Fibroblast of upper back skin (primary cell): ENCODE measurements at places on chromosomes 7 and 10.

- DNase-seq: peak; percentile 21
Observed at GRCh38 chr7:135802697-135803096, 54.1 kb upstream of the FAM180A start.

- no peak for DNase-seq
Observed at GRCh38 chr7:24871770-24872169, 108.2 kb downstream of the OSBPL3 start.

DNA sequence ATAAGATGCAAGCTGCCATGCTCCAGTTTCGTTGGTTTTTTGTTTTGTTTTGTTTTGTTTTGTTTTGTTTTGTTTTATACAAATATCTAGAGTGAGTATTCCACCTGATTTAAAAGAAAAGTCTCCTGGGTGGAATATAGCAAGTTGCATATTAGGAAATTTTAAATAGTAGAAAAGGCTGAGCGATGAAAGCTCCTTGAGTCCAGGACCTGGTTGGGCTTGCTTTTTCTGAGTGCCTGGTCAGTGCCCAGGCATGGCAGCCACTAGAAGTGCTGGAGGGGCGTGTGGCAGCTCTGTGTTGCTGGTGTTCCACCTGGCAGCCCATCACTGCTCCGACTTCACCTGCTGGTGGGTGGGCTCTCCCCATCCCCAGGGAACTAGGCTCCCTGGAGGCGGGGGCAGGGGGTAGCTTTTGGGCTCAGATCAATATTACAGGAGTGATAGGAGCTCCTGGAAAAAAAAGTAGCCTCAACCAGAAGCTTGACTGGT, 8.0 kb downstream of the COL17A1 start:
- no peak for DNase-seq

GRCh38 chr7:142914121-142914520, 19.4 kb downstream of the TRPV5 start:
- no peak for DNase-seq

- DNase-seq: no peak
Observed at GRCh38 chr7:139574618-139575337, 51.3 kb downstream of the CLEC2L start.

DNA sequence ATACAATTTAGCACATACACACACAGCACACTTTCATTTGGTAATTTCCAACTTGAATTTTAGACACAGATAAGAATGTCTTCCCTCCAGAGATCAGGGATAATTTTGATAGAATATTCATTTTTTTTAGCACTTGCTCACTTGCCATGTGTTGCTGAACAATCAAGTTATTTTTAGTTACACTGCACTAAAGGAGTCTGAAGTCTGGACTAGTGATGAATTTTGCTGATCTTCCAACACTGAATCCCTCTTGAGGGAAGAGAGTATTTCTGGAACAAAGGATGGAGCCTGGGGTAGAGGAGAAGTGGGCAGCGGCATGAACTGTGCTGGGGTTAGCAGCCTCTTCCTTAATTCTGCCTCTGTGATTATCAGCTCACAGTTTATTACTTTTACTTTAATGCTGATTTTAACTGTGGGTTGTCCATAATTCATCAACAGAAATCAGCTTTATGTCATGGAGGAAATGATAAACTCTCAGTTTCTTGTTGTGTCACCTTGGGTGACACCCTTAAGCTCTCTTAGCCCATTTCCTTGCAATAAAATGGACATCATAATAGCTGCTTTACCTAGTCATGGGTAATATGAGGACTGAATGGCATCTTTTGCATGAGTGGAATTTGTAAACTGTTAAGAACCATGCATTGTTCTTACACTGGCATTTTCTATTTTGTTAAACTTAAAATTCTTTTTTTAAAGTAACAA, 32.1 kb downstream of the SGPL1 start:
- peak; percentile 36 for DNase-seq

DNA sequence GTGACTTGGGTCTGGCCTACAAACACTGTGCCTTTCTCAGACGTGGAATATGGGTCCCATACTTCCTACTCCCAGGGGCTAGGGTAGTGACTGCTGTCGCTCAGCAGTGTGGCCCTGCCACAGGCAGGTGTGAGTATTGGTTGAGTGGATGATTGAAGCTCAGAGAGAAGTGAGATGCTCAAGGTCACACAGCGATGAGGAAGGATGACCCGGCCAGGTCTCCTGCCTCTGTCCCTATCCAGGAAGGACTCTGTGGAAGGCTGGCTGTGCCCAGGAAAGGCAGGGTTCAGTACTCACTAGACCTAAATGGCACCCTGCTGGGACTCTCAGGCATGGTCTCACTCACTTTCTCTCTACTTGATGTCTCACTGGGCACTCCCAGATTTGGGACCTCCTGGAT, 2.8 kb downstream of the PRF1 start:
- DNase-seq: no peak

DNA sequence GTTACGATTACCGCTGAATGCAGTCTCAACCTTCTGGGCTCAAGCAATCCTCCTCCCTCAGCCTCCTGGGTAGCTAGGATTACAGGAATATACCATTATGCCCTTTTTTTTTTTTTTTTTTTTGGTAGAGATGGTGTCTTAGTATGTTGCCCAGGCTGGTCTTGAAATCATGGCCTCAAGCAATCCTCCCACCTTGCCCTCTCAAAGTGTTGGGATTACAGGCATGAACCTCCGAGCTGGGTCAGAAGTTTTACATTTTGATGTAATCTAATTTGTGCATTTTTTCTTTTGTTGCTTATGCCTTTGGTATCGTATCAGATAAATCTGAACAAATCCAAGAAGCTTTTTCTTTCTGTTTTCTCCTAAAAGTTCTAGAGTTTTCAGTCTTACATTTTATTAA, 87.4 kb downstream of the EPC1 start:
- no peak for DNase-seq

- no peak for DNase-seq
Observed at GRCh38 chr7:31850066-31850465, 163.1 kb downstream of the PPP1R17 start.

GRCh38 chr10:51377932-51378599, 303.8 kb downstream of the PRKG1 start:
- peak; percentile 9 for DNase-seq

- no peak for DNase-seq
Observed at GRCh38 chr10:43448742-43449141, 11.8 kb downstream of the ZNF487 start.

GRCh38 chr10:91035650-91036292, 114.9 kb upstream of the ANKRD1 start:
- DNase-seq: no peak

DNA sequence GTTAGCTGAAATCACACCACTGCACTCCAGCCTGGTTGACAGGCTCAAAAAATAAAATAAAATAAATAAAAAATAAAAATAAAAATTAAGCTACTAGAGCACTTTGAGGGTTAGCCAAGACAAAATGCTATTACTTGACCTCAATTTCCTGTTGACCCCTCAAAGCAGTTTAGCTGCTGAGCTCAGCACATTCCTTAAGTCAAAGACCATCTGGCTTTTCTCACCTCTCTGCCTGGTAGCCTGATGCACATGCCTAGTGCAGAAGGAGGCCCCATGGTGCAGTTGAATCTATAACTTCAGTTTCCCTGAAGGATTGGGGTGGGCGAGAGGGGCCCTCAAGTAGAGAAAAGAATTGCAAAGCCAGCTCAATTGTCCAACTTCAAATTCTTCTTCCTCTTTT, 211.1 kb upstream of the GALNT17 start:
- peak; percentile 16 for DNase-seq

GRCh38 chr10:88920986-88921593, 31.5 kb downstream of the ACTA2 start:
- no peak for DNase-seq

- DNase-seq: peak; percentile 31
Observed at GRCh38 chr10:29702273-29703164, 67.7 kb upstream of the SVIL start.

- DNase-seq: no peak
Observed at GRCh38 chr10:75417522-75417927, 13.9 kb upstream of the LRMDA start.

DNA sequence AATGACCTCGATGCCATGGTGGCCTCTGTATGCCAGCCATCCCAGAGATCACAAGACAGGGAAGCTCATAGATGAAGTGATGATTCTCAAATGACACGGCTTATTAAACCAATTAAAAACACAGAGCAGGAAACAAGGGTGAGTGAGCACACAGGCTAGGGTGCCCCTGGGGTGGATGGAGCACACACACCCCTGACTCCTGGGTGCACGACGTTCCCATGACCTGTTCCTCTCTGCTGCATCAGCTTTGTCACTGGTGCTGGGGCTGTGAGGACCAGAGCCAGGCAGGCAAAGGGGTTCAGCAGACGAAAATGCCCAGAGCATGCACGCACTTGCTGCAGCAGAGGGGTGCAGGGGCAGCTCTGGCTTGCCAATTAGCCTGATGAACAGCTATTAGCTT, 86.5 kb upstream of the LRRC4 start:
- no peak for DNase-seq

GRCh38 chr7:22939842-22940241, 74.1 kb downstream of the HYCC1 start:
- no peak for DNase-seq

DNA sequence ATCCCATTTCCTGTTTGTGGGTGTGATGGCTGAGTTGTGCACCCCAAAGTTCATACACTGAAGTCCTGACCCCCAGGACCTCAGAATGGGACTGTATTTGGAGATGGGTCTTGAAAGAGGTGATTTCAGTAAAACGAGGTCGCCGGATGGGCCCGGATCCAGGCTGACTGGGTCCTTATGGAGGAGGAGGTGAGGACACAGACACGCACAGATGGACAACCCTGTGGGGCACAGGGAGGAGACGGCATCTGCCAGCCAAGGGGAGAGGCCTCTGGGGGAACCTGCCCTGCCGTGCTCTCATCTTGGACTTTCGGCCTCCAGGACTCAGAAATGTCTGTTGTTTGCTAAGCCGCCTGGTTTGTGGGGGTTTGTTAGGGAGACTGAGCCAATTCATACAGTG, 61.1 kb downstream of the PTPRN2 start:
- no peak for DNase-seq

DNA sequence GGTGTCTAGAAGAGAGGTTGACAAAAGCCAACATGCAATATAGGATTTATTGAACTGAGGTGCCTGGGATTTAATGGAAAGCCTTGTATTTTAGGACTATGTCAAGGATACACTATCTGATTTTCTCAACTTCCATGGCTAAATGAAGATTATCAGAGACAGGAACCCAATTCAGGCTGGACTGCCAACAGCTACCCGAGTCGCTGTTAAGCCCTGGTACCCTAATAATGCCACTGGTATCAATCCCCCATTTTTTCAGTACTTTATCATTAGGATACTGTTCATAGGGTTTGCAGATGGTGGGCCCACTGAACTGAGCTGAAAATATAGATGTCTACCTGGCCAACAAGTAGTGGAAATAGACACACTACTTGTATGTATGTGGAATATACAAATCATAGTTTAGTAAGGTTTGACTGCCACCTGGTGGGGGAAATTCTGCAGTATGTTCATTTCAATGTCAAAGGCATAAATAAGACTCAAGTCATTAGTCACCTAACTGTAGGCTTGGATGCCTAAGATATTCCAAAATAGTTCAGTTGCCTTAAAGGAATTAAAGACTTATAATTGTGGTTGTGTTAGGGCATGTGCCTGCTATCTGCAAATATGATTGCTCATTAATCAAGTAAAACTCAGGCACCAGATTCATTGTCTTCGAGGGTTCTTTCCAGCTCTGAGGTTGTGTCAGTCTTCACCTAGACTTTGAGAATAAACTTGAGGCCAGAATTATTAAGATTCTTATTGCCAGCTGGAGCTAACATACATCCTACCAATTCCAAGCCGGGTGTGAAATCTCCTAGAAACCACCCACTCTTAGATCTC, 34.1 kb upstream of the NOBOX start:
- peak; percentile 59 for DNase-seq

DNA sequence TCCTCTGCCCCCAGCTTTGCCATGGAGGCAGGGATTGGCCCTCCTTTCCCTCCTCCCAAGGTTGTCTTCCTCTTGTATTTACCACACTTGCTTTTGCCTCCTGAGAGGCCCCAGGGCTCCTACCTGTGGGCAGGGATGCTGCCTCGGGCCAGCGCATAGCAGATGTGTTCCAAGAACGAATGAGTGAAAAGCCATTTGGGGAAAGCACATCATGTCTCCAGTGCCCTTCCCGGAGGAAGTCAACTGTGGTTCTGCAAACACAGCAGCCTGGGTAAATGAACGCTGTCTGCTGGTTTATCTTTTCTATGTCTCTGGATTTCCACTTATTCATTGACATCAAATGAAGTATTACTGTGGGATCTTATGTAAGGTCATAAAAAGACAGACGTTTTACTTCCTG, 161.7 kb downstream of the FANK1 start:
- DNase-seq: no peak

- DNase-seq: no peak
Observed at GRCh38 chr10:74821501-74821900, 4.9 kb upstream of the KAT6B start.

DNA sequence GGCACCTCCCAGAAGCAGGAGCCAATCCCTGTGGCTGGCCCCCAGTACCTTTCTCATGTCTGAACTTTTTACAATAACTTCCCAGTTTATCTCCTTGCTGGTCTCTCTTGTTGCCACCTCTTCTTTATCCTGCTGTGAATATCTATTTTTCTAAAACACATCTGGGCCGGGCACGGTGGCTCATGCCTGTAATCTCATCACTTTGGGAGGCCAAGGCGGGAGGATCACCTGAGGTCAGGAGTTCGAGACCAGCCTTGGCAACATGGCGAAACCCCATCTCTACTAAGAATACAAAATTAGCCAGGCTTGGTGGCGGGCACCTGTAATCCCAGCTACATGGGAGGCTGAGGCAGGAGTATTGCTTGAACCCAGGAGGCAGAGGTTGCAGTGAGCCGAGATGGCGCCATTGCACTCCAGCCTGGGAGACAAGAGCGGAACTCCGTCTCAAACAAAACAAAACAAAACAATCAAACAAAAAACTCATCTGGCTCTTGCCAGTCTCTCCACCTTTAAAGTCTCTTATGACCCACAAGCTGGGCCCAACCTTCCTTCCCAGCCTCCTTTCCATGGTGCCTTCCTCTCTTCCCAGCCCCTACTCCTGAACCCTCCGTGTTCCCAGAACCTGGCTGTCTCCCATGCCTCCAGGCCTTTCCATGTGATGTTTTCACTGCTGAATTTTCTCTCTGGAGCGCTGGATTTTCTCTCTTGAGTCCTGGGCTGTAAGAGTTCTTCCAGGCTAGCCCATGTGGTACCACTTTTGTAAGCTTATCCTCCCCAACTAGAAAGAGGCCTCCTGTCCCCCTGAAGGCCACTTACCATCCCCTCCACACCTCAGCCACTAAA, 51.3 kb downstream of the HIP1 start:
- no peak for DNase-seq

- DNase-seq: no peak
Observed at GRCh38 chr10:123906884-123907652, 15.5 kb upstream of the CPXM2 start.
